ENCODE measurements at places on chromosomes 11 and 22.

GRCh38 chr11:119446434-119446833 lies 23.5 kb upstream of the THY1 start:
- DNase-seq, result no peak

GRCh38 chr11:41121600-41121999 lies 337.9 kb downstream of the LRRC4C start:
- no peak for DNase-seq

DNA sequence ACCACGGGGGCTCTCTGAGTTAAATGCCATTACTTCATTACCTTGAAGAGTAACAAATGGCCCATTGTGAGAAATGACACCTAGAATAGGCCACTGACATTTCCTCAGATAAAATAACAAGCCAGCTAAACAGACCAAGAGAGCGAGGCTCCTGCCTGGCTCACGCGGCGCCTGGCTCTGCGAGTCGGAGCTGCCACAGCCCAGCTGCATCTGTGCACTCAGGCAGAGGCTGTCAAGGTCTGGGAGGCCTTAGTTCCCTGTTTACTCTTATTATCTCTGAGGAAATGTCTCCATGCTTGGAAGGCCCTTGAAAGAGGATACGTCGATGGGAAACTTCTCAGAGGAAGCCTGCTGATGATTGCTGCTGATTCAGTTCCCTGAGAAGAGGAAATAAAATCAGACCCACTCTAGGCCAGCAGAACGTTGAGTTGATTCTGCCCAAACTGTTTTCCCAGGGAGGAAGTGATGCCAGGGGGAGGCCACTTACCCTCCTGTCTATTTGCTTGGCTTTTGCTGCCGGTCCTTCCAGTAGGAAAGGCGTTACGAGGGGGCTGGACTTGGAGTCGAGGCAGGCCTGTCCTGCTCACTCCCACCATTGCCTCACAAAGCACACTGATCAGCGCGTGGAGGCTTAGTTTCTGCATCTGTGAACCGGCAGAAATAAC lies 208.8 kb downstream of the TBC1D22A start:
- peak; percentile 57 for DNase-seq

GRCh38 chr11:44618561-44619425 lies 53.3 kb downstream of the CD82 start:
- DNase-seq, result no peak

DNA sequence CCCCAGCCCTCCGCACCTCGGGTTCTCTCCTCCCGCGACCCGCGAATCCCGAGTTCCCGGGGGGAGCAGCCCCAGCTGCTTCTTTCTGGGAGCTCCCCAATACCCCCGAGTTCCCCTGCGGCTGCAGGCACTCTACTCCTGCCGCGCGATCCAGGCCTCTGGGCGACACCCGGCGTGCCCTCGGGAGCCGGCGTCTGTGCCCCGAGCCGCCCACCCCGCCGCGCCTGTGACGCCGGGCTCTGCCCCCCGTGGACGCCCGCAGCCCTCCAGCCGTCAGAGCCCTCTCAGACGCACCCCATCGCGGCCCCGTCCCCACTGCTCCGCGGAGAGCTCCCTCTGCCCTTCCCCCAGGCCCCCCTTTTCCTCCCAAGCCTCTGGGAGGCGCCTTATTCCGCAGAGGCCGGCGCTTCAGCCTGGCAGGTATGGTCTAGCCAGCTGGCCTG lies 422 bp downstream of the GLB1L2 start:
- no peak for DNase-seq

GRCh38 chr11:96125400-96125799 lies 201.5 kb upstream of the MTMR2 start:
- DNase-seq, result no peak

- peak; percentile 54 for DNase-seq
Observed at GRCh38 chr11:19735157-19735908, 22.7 kb downstream of the NAV2 start.

GRCh38 chr11:19530505-19530904 lies 182.1 kb upstream of the NAV2 start:
- DNase-seq, result no peak

DNA sequence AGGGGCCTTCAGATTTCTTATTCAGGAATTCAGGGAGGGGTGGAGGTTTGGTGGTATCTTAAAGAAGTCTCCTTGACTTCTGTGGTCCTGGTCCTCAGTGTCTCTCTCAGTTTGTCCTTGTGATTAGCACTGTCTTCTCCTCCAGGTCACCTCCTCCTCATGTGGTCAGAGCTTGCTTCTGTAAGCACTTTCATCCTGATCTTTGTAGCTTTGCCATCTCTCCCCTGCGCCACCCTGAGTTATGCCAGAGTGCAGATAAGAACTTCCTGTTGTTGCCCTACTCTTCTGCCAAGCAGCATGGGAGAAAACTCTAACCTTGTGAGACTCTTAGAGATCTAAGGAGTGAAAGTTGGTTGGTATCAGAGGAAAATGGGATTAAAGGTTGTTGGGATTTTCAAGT lies 30.9 kb downstream of the MICAL2 start:
- DNase-seq, result no peak

- no peak for DNase-seq
Observed at GRCh38 chr11:94652735-94653284, 85.6 kb downstream of the PIWIL4 start.

DNA sequence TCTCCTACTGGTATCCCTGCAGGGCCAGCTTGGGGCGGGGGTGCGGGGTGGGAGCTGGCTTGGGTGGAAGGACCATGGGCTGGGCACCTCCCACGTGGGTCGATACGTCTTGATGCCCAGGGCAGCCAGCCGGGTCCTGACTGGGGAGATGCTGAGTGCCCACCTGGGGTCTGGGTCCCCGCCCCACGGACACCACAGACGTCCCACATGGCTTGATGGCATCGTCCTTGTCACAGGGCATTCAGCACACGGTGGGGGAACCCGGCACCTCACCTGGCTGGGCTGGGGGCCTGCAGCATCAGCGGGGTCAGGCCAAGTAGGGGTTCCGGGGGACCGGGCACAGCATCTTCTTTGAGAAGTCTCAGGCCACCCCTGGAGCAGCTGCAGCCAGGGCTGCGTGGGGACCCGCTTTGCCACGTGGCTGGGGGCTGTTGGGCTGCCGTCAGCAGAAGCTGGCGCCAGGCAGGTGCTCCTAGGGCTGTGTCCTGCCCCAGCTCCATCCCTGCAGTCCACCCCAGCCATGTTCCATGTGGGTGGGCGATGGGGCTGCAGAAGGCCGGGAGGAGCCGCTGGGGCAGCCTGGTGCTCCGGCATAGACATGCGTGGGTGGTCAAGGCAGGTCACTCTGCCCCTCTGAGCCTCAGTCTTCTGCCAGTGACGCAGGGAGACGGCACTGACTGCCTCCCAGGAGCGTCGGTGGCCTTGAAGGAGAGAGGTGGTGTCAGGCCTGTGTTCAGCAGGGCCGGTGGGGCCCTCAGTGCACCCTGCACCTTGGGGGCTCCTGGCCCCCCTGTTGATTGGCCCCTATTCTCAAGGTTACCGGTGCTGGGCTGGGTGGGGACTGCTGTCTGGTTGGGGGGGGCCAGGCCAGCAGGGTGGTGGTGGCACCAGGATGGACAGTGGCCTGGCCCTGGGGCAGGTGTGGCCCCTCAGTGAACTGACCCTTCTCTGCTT lies 8.4 kb downstream of the SELENOO start:
- no peak for DNase-seq

GRCh38 chr11:35167426-35167954 lies 28.5 kb downstream of the CD44 start:
- DNase-seq, result peak; percentile 63

GRCh38 chr11:95103701-95104100 lies 14.1 kb downstream of the ENDOD1 start:
- no peak for DNase-seq

DNA sequence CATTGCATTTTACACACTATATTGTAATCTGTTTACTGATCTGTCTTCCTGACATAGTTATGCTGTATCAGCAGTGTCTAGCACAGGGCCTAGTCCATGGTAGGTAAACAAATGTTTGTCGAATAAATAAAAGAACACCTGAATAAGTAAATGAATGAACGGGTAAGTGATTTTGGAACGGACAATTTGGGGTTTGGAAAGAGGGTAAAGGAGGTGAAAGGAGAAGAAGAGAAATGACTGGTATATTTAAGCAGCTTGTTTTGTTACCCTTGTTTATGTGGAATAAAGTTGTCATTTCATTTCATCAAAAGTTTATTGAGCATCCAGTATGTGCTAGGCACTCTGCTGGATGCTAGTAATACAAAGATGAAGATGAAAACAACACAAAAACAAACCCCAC lies at the start of gene HEPN1:
Gene HEPN1, plus strand, starts transcription at position 301 of the 400 bp plus-strand sequence.
- no peak for DNase-seq

- no peak for DNase-seq
Observed at GRCh38 chr11:122071709-122072202, 44.3 kb downstream of the BLID start.

GRCh38 chr11:100484948-100485347 lies 202.1 kb upstream of the ARHGAP42 start:
- no peak for DNase-seq

DNA sequence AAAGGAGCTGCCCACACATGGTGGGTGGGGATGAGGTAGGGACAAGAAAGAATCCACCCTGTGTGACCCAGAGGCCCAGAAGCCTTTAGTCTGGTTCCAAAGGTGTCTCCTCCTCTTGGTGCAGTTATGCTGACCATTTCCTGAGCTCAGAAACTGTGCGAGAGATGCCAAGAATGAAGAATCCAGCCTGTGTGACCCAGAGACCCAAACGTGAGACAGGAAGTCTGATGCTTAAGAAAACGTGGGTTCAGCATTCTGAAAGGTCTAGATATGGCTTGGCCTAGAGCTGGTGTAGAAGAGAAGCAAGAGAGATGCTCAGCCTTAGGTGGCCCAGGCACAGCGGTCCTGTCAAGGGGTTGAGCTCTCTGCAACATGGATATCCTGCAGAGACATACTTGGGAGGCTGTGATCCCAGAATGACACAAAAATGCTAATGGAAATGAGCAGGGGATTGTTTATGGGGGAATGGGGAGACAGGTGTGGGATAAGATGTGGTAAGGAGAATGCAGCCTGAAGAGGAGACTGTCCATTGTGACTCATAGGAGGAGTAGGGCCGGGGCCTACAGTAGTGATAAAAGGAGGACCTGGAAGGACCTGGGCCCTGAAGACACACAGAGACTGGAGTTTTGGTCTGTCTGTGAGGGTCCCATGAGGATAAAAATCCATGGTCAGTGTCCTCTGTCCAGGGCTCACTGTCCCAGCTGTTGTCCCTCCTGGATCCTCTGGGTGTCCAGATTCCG lies 79.0 kb downstream of the ZNF280B start:
- no peak for DNase-seq

DNA sequence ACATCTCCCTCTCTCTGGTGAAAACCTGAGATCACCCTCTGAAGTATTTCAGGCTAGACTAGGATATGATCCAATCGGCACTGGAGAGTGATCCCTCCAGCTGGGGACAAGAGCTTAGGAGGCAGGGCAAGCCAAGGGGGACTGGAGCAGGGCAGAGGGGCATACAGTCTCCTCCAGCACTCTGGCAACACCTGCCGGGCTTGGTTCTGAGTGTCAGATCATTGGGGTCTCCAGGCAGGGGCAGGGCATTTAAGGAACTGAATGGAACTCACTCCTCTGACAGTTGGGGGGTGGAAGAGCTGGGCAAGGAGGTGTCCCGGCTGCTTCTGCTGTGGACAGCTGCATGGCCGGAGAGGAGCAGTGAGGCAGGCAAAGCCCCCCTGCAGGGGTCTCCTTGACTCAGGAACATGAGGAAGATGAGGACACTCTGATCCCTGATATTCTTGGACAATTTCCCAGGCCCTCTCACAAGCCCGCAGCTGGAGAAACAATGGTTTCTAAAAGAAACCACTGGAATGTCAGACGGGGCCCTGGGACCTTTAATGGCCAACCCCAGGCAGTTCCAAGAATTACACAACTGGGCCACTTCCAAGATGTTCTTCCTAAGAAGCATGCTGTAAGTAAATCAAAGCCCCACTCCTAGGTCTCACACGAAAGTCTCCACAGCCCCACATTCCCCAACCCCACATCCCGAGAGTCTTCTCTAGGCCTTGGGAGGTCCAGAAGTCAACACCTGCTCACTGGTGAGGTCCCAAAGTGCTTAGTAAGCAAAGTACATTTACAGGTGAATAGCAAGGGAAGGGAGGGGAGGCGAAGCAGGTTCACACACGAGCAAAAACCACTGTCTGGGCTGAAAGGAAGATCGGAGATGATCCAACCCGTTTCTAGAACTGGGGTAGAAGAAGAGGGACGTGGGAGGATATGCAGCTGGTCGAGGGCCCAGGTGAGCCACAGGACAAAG lies 1.2 kb upstream of the CCDC86 start:
- DNase-seq, result peak; percentile 86

- peak; percentile 17 for DNase-seq
Observed at GRCh38 chr22:28297504-28297903, 378.4 kb upstream of the PITPNB start.

DNA sequence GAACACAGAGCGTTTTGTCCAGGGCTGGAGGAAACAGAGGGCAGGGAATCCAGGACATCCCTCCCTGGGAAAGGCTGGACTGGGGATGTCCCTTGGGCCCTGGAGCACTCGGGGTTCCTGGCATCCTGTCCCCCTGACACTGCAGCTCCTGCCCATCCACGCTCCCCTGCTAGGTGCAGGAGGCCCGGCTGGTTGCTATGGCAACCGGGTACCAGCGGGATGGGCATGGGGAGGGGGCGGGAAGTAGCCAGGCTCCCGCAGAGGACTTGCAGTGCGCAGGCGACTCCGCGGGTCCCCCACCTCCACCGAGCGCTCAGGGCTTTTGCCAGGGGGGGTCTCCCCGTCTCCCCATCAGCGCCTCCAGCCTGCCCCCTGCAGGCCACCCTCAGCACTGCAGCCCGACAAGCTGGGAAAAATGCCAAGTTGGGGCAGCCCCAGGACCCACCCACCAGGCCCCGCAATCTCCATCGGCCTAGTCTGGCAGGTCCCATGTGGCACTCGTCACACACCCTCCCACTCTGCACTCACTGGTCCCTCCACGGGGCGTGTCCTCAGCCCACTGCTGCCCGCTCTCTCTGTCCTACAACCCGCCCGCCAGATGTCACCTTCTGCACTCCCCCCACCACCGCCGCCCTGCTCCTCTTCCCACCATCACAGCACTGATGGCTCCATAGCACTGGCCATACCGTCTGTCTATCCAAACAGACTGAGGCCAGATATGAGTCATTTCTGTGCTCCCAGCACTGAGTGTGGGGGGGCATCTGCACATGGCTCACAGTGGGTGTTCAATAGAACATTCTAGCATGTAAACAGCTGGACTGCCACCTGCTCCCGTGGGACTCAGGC lies 31.5 kb downstream of the KIAA0930 start:
- DNase-seq, result peak; percentile 88

DNA sequence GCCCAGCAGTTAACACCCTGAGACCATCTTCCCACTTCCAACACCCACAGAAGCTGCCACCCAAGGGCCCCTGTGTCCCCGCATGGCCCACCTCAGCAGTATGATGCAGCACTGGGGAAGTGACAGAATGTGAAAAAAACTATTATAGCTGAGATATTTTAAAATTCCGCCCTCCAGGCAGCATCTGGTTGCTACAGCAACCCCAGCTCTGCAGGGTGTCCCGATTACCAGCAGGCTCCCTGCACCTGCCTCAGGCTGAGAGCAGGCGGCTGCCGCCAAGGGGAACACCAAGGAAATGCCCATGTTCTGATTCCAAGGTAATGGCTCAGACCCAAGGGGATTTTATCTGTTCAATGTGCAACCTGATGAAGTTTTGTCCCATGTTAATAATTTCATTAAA lies 10.5 kb upstream of the TMEM121B start:
- no peak for DNase-seq

All from iris pigment epithelial cell (primary cell).